ENCODE measurements at places on chromosomes 7 and 10.

DNA sequence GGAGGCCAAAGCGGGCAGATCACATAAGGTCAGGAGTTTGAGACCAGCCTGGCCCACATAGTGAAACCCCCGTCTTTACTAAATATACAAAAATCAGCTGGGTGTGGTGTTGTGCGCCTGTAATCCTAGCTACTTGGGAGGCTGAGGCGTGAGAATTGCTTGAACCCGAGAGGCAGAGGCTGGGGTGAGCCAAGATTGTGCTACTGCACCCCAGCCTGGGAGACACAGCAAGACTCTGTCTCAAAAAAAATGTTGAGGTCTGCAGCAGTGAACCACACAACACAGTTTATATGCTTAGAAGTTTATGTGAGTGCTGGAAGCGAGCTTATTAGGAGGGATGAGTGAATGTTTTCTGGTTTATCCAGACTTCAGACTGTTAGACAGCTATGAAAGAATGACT, 10.4 kb downstream of the LHPP start:
- DNase-seq: no peak

GRCh38 chr10:26723016-26723415, 25.5 kb downstream of the PDSS1 start:
- DNase-seq: no peak

DNA sequence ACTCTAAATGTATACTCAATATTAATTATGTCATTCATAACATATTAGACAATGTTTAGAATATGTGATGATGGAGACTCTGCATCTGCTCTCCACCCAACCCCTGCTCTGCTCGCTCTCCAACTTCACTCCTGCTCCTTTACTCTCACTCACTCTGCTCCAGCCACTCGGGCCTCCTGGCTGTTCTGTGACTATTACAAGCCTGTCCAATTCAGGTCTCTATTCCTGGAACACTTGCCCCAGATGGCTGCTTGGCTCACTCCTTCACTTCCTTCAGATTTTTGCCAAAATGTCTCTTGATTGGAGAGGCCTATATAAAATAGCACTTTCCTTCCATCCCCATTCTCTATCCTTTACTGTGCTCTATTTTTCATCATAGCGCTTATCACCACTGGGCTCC, 84.8 kb downstream of the HBP1 start:
- DNase-seq: no peak

GRCh38 chr10:30417301-30417700, 16.7 kb upstream of the MAP3K8 start:
- DNase-seq: no peak

DNA sequence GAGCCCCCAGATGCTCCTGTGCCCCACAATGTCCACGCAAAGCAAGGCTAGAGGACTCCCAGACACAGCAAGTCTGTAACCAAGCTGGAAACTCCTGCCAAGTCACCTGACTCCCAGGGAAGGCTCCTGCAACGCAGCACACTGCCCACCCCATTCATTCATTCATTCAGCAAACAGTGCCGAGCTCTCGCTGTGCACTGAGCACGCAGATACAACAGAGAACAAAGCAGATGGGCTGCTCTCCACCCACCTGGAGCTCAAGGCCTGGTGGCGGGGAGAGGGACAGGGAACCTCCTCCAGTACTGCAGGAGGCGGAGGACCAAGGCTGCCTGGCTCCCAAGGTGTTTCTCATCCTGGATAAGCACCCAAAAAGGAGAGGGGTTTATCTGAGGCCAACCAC, 8.6 kb downstream of the KCNH2 start:
- no peak for DNase-seq

DNA sequence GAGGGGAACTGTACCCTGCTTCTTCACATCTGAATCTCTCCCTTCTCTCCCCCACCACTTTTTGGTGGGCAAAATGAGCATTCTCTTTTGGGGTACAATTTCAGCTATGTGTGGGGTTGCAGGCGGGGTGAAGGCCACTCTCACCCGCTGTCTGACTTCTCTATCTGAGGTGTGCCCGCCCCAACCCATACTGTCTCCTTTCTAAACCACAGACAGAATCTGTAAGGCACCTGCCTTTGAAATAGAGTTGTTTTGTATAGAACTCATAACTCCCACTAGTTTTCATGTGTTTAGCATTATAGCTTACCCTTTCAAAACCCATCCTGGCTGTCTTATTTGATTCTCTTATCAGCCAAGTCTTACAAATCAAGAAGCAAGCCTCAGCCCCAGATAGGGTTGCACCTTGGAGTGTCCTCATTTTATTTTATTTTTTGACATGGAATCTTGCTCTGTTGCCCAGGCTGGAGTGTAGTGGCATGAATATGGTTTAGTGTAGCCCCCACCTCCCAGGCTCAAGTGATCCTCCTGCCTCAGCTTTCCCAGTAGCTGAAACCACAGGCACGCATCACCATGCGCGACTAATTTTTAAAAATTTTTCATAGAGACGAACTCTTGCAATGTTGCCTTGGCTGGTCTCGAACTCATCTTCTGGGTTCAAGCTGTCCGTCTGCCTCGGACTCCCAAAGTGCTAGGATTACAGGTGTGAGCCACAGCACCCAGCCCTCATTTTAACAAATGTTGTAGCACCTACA, 11.9 kb downstream of the TSPAN14 start:
- DNase-seq: no peak

GRCh38 chr10:52004342-52004949, 305.1 kb upstream of the CSTF2T start:
- DNase-seq: no peak

DNA sequence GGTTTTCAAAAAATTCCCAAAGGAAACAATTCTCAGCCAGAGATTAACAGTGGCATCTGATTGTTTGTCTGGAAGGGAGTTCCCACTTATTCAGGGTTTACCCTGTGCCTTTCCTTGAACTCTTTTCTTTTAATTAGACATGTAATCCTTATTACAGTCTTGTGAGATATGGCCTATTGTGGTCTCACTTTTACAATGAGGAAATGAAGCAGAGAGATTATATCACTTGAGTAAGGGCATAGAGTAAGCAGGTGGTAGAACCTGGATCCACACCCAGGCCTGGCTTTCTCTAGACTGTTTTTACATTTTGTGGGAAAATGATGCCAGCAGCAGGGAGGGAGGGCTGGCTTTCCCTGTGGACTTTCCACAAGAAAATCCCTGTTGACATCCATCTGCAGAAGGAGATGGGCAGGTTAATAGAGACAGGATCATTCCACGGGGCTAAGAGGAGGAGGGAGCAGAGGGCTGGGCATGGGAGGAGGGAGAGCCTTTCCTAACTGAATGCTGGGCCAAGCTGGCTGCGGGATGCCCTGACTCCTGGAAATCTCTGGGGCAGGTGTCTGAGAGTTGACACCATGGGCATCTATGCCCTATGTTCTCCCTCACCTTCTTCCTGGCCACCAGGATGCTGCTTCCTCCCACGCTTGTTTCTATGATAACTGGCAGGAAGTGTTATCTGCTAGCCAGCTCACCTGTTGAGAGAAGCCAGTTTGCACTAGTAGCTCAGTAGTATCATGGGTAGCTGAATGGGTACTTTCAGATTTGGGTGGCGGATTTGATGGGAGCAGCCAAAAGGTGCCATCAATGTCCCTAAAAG, 28.7 kb upstream of the ARHGAP22 start:
- DNase-seq: no peak

DNA sequence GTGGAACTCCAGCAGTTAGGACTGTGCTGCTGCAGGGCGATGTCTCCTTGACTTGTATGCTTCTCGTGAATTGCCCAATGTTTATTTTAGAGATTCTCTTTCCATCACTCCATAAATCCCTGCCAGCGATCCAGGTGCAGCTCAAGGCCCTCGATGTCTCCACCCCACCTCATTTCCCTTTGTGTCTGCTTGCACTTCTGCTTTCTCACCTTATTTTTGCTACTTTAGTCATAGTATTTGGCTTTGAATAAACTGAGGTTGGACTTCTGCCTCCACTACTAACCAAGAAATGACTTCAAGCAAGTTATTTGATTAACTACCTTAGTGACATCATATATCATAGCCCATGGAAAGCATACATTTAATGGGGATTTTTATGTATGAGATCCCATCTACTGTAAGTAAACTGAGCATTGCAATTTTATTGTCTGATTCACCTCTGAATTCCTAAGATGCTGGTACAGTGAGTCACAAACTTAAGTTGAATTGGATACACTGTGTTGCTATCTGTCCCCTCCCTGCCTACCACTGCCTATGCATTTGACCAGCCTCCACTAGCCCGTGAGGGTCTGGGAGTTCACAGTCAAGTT, 255.8 kb downstream of the ABCA13 start:
- DNase-seq: no peak

GRCh38 chr7:14340393-14341074, 351.1 kb upstream of the ETV1 start:
- no peak for DNase-seq

DNA sequence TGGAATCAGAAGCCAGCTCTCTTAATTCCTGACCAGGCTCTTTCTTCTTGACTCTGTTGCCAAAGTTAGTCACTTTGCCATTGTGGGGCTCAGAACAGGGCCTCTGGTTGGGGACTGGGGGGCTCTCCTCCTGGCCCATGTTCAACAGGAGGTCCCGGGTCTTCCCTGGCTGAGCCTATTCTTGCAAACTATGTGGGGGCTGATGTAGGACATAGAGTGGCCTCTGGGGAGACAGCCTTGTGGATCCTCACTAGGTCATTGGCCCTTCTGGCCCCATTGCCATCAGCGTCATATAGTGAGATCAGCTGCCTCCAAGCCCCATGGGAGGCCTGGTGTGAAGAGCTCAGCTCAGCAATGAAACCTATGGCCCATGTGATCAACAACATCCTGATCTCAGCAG, 77.6 kb upstream of the LEP start:
- DNase-seq: no peak

- no peak for DNase-seq
These were observed 1233.4 kb downstream of the XPNPEP1 start for GRCh38 chr10:108689891-108690290.

- DNase-seq: no peak
These were observed 173.1 kb upstream of the LRRTM3 start for GRCh38 chr10:66752714-66753113.

- no peak for DNase-seq
These were observed 3.1 kb upstream of the CRTAC1 start for GRCh38 chr10:98033515-98033914.

DNA sequence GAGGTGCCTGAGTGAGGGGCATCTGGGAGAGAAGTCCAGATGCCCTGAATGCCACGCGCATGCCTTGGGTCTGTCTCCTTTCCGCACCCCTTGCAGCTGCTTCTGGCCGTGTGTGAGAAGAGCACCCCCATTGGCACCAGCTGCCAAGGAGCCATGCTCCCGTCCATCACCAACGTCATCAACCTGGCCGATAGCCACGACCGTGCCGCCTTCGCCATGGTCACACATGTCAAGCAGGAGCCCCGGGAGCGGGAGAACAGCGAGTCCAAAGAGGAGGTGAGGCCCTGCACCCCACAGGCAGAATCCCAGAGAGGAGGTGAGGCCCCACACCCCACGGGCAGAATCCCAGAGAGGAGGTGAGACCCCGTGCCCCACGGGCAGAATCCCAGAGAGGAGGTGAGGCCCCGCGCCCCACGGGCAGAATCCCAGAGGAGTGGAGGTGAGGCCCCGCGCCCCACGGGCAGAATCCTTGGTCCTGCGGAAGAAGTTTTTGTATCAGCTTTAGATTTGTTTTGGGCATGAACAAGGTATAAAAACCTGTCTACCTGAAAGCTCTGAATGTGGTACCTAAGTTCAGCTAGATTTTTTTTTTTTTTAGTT, 91.8 kb downstream of the TRRAP start:
- no peak for DNase-seq

GRCh38 chr7:16083931-16084330, 337.4 kb downstream of the CRPPA start:
- DNase-seq: no peak

DNA sequence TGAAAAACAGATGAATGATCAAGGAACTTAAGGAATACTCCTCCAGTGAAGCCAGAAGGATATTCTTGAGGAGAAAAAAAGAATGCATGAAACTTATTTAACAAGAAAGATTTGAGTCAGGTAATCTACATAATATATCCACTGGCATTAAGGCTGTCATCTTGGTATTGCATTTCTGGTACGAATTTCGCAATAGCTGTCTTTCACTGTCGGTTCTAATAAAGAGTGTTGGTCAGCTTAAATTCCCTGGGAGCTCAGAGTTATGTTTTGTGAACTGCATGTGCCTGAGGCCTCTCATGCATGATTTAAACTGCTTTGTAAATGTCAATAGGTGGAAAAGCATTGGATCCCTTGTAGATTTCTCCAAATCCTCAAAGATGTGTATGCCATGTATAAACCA, 565.3 kb upstream of the GALNT17 start:
- DNase-seq: no peak

DNA sequence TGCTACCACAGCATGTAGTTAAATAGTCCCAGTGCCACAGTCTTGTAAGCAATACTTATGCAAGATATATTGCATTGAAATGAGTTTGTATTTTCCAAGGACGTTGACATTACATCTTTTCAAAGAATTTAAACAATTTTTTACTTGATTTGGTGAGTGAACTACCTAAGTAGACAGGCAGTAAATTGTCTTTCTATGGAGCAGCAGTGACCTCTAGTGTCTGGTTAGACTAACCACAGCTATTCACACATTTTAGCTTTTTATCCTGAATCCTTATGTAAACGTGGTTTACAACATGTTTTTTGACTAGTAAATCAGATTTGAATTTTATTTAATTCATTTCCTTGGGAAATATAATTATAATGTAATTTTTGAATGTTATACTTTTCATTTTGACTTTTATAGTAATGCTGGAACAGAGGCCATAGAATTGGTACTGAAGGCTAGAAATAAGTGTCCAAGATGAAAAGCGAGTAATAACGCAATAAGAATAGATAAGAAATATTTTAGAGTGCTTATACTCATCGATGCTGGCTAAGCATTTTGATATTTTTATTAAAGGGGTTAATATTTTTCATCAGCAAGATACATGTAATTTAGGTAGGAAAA, 5.6 kb downstream of the LRRTM3 start:
- DNase-seq: no peak

GRCh38 chr10:97876402-97876801, 26.8 kb downstream of the GOLGA7B start:
- DNase-seq: no peak

DNA sequence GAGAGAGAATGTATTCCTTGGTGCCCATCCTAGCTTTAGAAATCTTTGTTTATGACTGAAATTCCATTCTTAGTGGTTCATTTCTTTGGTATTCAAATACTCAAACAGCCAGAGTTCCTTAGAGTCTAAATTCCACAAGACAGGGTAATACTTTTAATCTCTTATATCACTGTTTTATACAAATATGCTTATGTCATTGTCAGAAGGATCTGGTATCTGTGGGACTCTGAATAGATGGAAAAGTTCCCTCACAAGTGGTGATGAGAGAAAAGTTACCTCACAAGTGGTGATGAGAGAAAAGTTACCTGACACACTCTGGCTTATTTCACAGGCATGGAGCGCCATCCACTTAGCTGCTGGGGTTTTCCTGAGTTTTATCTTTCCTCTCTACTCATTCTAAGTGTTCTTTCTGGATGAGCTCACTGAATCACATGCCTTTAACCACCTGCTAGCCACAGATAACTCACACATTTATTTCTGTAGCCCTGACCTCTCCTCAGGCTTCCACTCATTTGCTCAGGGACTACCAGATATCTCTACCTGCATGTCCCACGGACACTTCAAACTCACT, 784.0 kb downstream of the SUGCT start:
- DNase-seq: no peak

DNA sequence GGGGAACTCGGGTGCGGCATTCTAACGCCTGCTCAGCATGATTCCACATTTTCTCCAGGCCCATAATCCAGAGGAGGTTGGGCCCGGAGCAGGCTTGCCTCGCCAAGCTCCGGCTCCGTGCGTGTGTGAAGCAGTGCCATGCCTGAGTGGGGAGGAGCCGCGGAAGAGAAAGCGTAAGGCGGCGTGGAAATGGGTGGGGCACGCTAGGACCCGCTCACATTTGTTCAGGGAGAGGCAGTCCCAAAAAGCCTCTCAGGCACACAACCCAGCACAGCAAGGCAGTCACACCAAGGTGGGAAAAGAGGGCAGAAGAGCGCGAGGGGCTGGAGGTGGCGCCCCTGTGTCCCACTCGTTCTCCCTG, 695 bp upstream of the VDAC2 start:
- DNase-seq: peak; percentile 59

Data from activated T-helper 1 cell treated with anti-CD3 and anti-CD28 coated beads, Interleukin-2, amount 50 U/mL, for 16 hours (primary cell).